ENCODE measurements at places on chromosomes 2 and 18.

- DNase-seq, result no peak
These were observed 3.7 kb upstream of the SIX3 start for GRCh38 chr2:44937688-44938240.

DNA sequence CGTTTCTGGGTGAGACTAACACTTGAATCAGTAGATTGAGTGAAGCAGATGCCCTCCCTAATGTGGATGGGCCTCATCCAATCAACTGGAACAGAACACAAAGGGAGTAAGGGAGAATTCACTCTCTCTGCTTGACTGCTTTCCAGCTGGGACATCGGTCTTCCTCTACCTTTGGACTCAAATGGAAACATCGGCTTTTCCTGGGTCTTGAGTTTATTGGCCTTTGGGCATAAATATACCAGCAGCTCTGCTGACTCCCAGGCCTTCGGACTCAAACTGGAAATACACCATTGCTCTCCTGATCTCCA lies 311.6 kb downstream of the STK39 start:
- DNase-seq, result no peak

- no peak for DNase-seq
These were observed 438 bp upstream of the MAB21L4 start for GRCh38 chr2:240896394-240896793.

GRCh38 chr18:64037812-64038414 lies 68.0 kb downstream of the SERPINB8 start:
- no peak for DNase-seq

- DNase-seq, result no peak
These were observed 353.4 kb downstream of the LNPK start for GRCh38 chr2:175648577-175649063.

GRCh38 chr2:88932686-88933085 lies 241.2 kb downstream of the RPIA start:
- DNase-seq, result no peak

- DNase-seq, result no peak
These were observed 60.8 kb upstream of the PGAP1 start for GRCh38 chr2:196987298-196987648.

GRCh38 chr18:60534538-60534937 lies 162.0 kb upstream of the MC4R start:
- no peak for DNase-seq

- no peak for DNase-seq
These were observed 77.6 kb downstream of the CCDC148 start for GRCh38 chr2:158378926-158379325.

- no peak for DNase-seq
These were observed 137.3 kb upstream of the HNRNPA3 start for GRCh38 chr2:177075254-177075653.

- no peak for DNase-seq
These were observed 86.2 kb upstream of the GLS start for GRCh38 chr2:190794377-190794776.

- DNase-seq, result no peak
These were observed 137.1 kb downstream of the ARHGAP28 start for GRCh38 chr18:6866552-6867085.

- no peak for DNase-seq
These were observed 15.4 kb downstream of the METTL4 start for GRCh38 chr18:2555895-2556294.
